Lung (tissue), 17 donors: ENCODE measurements at places on chromosomes 6 and 20. TPM values are rescaled to one million over a fixed set of nuclear protein-coding genes. Genes with fewer than 3 reads are reported as not detected.

- no peaks in the 10 kb centered on the region for H3K36me3 ChIP-seq
- DNase-seq = no peak
- H3K27ac ChIP-seq = no peak overlapping the region
- H3K27me3 ChIP-seq = no peaks in the 10 kb centered on the region
- no peak overlapping the region for H3K4me3 ChIP-seq
These were observed 212.1 kb upstream of the PHACTR1 start for GRCh38 chr6:12504325-12504966.

- DNase-seq = peak; percentile 82
- peak overlapping the region; percentile 11 for H3K4me3 ChIP-seq
- no peaks in the 10 kb centered on the region for H3K4me1 ChIP-seq
- peaks cover 17% of the 10 kb centered on the region for H3K27me3 ChIP-seq
- H3K27ac ChIP-seq = no peak overlapping the region
These were observed 171.4 kb upstream of the ZNF337 start for GRCh38 chr20:25867776-25868649.

GRCh38 chr6:144296973-144297372 lies 11.8 kb downstream of the UTRN start:
- no peaks in the 10 kb centered on the region for H3K27me3 ChIP-seq
- no peak for DNase-seq

- H3K27ac ChIP-seq = no peak overlapping the region
- no peak overlapping the region for H3K4me3 ChIP-seq
- no peaks in the 10 kb centered on the region for H3K27me3 ChIP-seq
- no peaks in the 10 kb centered on the region for H3K36me3 ChIP-seq
- peaks cover 4% of the 10 kb centered on the region for H3K4me1 ChIP-seq
These were observed 365.2 kb upstream of the JARID2 start for GRCh38 chr6:14880677-14881076.

DNA sequence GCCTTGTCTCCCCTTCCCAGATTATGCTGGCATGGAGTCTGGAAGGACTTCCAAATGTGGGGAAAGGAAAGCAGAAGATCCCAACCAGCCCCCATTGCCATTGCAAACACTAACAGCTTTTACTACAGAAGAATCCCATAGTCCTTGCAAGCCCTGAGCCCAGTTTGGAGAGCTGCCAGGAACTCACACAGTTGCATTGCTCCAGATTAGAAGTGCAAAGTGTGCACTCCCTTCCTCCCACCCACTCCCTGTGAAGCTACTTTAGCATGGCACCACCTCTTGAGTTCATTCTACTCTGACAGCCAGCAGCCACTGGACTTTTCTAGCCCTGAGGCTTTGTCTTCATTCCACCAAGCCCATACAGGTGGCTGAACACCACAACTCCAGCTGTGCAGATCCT lies 67.6 kb downstream of the SLC22A2 start:
- DNase-seq = peak; percentile 59
- no peaks in the 10 kb centered on the region for H3K4me1 ChIP-seq
- H3K36me3 ChIP-seq = no peaks in the 10 kb centered on the region
- no peaks in the 10 kb centered on the region for H3K27me3 ChIP-seq
- no peak overlapping the region for H3K4me3 ChIP-seq

DNA sequence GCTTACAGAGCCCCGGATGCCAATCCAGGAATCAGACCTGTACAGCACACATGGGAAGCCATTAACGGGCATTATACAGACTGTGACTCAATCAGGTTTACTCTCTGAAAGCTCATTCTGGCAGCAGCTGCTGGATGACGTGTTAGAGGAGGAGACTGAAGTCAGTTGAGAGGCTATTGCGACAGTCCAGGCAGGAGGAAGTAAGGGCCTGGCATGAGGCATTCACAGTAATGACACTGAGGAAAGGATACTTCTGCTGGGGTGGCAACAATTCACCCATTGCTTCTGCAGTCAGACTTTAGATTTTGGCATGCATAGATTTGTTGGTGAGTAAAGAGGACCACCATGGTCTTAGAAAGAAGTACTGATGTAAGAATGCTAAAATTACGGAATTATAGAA lies 151.0 kb upstream of the HEY2 start:
- H3K27me3 ChIP-seq = no peaks in the 10 kb centered on the region
- H3K4me1 ChIP-seq = peaks cover 2% of the 10 kb centered on the region
- H3K27ac ChIP-seq = peak overlapping the region; percentile 92

DNA sequence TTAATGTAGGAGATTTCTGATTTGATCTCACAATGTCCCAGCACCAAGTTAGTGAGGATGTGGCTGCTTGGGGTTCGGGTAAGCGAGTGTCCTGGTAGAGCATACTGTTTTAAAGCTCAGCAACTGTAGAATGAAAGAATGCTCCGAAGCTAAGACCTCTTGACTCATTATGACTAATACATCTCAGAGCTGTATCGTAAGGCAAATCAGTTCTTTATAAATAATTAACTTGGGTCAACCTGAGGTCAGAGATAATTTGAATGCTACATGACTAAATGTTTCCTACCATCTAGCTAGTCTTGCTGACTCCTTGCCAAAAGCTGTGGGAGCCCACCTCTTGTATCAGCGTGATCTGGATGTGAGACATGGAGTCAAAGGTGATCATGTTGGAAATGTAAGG lies 128.8 kb upstream of the PDE7B start:
- H3K27me3 ChIP-seq = no peaks in the 10 kb centered on the region
- no peak overlapping the region for H3K27ac ChIP-seq
- no peak overlapping the region for H3K4me3 ChIP-seq
- no peaks in the 10 kb centered on the region for H3K36me3 ChIP-seq
- no peaks in the 10 kb centered on the region for H3K4me1 ChIP-seq

The DEFB124 gene
- not detected for polyA plus RNA-seq

The BPI gene
- 5.6 TPM for polyA plus RNA-seq
